Daoy (cell line): ENCODE measurements at places on chromosomes 1 and 21. TPM values are rescaled to one million over a fixed set of nuclear protein-coding genes. Genes with fewer than 3 reads are reported as not detected.

DNA sequence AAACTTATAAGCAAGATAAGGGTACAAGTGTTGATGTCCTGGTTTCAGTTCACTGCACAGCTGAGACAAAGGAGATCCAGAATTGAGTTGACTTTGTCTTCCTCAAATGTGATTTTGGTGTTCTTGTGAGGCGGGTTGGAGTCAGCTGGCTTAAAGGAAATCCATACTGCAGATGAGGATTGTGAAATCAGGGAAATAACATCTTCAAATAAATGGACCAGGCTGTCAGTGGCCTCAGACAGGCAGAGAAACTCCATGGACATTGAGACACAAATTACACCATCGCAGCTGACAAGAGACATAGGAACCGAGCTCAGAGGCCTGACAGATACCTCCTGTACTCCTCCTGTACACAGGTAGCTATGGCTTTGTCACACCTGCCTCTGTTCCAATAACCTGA lies 27.0 kb upstream of the REG4 start:
- no peak for DNase-seq

DNA sequence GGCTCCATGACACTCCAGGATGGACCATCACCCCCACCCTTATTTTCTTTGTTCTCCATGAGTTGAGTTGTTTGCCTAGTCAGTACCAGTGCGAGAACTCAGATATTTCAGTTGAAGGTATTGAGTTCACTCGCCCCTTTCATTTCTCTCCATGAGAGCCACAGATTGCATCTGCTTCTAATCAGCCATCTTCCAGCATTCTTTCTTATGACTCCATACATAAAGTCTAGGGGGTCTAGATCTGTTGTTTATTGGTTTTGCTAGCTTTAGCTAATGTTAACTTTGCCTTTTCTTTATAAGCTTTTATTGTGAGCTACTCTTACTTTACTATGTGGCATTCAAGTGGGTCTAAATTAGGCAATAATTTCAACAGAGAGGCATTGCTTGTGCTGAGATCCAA lies 71.6 kb upstream of the PDC start:
- no peak for DNase-seq

- DNase-seq = no peak
These were observed 66.4 kb downstream of the IGSF21 start for GRCh38 chr1:18174037-18174436.

DNA sequence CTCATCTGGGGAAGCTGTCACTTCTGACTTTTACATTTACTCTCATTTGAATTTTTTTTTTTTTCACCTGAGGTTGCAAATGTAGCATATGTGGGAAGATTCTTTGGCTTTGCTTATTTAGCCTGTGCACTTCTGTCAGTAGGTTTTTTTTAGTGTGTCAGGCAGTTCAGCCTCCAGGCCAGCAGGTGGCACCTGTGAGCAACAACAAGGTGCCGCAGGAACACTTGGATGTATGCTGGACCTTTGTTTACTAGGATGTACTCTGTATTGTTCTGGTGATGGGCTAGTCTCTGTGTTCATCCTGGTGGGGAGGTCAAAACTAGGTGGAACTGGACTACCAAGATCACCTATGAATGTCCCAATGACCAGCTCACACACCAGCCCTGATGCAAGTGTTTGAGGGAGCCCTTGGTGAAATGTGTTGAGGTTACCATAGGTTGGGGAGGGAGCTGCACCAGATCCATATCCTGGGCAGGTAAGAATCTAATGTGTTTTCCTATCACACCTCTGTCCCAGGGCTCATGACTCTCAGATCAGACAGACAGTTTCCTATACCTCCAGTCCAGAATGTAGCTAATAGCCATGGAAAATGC lies 618.2 kb downstream of the BRINP3 start:
- DNase-seq = peak; percentile 13

DNA sequence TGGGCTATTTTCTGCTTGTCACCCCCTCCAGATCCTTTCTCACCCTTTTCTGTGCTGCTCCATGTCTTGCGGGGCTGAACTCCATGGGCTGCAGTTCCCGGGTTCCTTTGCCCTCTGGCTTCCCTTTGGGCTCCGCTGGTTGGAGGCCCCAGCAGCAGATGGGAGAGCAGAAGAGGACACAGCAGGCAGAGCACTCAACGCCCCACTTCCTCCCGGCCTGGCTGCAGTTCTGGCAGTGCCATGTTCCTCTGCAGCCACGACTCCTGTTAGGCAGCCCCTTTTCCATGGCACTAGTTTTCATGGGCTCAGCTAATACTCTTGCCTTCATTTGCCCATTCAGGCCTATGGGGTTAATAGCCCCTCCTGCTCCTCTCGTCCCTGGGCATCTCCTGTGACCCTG lies 127.1 kb downstream of the TENT5C start:
- no peak for DNase-seq

- DNase-seq = no peak
These were observed 200.1 kb downstream of the AMY1C start for GRCh38 chr1:103949779-103950178.

- no peak for DNase-seq
These were observed 306.2 kb downstream of the MATN1 start for GRCh38 chr1:30417001-30417700.

GRCh38 chr1:156435545-156436140 lies 64.9 kb downstream of the MEF2D start:
- peak; percentile 33 for DNase-seq

GRCh38 chr1:153174624-153175023 lies 23.9 kb upstream of the SPRR2G start:
- DNase-seq = no peak

DNA sequence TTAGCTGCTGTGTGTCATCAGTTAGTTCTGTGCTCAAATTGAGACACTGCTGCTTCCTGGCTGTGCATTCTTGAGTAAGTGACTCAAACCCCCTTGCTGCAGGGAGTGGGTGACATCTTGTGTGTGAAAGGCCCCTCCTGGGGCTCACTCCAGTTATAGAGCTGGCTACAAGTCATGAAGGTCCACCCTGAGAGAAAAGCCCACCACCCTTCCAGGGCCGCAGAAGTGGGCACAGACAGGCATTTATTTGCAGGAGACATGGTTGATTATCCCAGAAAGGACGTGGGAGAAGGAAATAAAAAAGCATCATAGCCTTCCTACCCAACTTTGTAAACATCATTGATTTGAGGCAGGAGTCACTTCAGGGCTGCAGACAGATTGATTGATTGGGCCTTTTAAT lies 550.6 kb downstream of the MATN1 start:
- peak; percentile 41 for DNase-seq

Gene APOBEC4
- total RNA-seq = not detected in 2 replicates

DNA sequence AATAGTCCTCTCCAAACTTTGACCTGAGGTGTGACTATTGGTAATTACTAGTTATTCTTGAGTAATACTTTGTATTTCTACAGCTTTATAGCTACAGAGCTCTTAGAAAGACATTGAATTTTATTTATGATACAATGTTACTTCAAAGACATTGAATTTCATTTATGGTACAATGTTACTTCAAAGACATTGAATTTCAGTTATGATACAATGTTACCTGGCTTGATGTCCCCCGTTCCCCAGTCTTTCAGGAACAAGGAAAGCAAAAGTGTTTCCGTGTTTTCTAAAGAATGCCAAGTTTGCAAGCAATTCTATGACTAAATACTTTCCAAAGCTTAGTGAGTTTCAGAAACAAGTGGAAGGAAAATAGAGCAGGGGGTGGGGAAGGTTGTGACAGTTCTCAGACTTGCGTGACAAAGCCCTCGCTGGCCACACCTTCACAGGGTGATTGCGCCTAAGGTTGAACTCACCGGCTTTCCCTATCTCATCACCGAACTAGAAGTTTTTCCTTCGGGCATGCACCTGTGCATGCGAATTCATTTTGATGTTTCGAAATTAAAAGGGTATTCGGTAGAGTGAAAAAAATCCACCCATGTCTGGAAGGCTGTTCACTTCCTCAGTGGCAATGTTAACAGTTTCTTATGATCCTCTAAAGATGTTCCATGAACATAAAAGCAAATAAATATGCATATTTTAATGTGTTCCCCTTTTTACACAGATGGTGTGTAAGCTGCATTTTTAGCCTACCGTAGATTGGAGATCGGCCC lies 909 bp upstream of the PAXBP1 start:
- peak; percentile 23 for DNase-seq

DNA sequence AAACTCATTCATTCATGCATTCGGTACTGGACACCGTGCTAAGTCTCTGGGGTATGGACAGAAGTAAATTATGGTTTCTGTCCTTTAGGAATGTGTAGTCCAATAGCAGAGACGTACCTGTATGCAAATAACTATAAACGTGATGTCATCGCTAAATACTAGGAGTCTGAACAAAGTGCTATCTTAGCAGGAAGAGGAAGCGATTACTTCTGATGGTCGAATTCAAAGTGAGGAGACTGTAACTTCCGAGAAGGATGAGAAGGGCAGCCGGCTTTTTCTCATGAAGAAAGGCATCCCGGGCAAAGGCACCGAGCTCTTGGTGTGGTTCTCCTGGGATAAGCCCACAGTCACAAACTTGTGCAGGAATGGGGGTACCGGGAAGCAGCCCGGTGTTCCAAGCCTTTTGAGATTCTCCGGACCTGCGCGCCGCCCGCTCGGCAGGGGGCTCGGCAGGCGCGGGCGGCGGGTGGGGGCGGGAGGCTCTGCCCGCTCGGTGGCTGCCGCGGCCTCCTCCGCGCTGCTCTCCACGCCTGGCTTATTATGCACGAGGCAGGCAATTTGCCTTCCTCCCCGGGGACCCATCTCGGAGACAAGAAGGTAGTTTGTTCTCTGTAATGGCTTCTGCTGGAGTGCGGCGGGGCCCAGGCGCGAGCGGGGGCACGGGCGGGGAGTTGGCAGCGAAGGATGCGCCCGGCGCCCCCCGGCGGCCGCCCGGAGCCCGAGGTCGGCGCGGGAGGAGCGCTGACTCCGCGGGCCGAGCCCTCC lies 67.5 kb upstream of the CD1D start:
- peak; percentile 70 for DNase-seq

Gene LHX8
- total RNA-seq = 0.46 TPM in 1 of 2 replicates, not detected in the other

Gene CD34
- total RNA-seq = not detected in 2 replicates

Gene F5
- not detected in 2 replicates for total RNA-seq

GRCh38 chr21:43971201-43971991 lies 40.7 kb upstream of the TRAPPC10 start:
- DNase-seq = no peak

Gene GJA5
- total RNA-seq = not detected in 2 replicates

DNA sequence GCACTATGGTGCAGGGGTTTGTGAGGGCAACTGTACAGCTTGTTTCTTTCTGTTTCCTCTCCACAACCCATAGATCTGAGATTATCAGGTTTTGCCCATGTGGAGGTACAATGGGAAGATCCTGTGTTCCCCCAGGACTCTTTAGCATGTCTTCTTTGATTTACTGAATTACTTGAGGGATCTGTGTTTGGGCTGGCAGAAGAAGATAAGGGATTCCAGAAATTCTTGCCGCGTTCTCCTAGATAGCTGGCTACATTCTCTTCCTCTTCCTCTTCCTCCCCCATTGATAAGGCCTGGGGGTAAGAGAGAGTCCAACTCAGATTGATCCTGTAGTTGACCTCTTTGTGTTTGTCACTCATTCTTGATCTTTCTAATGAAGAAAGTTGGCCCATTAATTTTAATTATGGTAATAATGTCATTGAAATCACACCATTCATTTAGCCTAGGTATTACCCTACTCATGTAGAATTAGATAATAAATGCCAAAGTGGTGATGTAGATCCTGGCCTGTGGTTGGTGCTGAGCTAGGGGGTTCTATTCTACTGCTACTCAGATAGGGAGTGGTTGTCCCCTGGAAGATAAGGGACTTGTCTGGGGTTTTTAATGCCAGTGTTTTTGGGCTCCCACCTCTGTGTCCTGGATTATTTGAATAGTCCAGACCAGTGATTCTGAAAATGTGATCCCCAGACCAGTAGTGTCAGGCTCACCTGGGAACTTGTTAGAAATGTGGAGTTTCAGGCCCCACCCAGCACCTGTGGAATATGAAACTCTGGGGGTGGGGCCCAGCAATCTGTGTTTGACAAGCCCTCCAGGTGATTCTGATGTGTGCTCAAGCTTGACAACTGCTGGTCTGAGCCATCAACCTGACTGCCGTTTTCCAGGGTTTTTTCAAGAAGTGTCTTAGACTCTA lies 122.2 kb downstream of the NOS1AP start:
- no peak for DNase-seq

DNA sequence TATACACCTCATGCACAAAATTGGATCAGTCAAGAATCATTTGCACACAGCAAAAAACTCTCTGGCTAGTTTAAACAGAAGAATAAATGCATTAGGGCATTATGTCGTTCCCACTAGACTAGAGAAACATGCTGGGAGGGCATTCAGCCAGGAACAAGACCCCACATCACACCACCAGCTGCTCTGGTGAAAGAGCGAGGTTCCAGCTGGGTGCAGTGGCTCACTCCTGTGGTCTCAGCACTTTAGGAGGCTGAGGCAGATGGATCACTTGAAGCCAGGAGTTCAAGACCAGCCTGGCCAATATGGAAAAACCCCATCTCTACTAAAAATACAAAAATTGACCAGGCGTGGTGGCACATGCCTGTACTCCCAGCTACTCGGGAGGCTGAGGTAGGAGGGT lies 52.1 kb upstream of the BACE2 start:
- DNase-seq = no peak

- no peak for DNase-seq
These were observed 82.3 kb downstream of the TM2D1 start for GRCh38 chr1:61642475-61643232.

GRCh38 chr1:18922319-18922726 lies 20.0 kb upstream of the ALDH4A1 start:
- peak; percentile 85 for DNase-seq

DNA sequence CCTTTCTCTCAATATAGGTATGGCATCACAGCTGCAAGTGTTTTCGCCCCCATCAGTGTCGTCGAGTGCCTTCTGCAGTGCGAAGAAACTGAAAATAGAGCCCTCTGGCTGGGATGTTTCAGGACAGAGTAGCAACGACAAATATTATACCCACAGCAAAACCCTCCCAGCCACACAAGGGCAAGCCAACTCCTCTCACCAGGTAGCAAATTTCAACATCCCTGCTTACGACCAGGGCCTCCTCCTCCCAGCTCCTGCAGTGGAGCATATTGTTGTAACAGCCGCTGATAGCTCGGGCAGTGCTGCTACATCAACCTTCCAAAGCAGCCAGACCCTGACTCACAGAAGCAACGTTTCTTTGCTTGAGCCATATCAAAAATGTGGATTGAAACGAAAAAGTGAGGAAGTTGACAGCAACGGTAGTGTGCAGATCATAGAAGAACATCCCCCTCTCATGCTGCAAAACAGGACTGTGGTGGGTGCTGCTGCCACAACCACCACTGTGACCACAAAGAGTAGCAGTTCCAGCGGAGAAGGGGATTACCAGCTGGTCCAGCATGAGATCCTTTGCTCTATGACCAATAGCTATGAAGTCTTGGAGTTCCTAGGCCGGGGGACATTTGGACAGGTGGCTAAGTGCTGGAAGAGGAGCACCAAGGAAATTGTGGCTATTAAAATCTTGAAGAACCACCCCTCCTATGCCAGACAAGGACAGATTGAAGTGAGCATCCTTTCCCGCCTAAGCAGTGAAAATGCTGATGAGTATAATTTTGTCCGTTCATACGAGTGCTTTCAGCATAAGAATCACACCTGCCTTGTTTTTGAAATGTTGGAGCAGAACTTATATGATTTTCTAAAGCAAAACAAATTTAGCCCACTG lies 11.5 kb downstream of the HIPK1 start:
- DNase-seq = no peak

Gene SLC44A5
- 0.91 and 1.6 TPM in 2 replicates for total RNA-seq

Gene NOS1AP
- 0.06 TPM in 1 of 2 replicates, not detected in the other for total RNA-seq

Gene HSD11B1
- not detected in 2 replicates for total RNA-seq

GRCh38 chr1:101290119-101290921 lies 53.5 kb downstream of the S1PR1 start:
- no peak for DNase-seq

GRCh38 chr1:231106347-231106746 lies 55.5 kb upstream of the TRIM67 start:
- DNase-seq = peak; percentile 72

Gene FAAH
- 3.8 and 6.3 TPM in 2 replicates for total RNA-seq
